Stimulated activated CD8-positive, alpha-beta memory T cell treated with anti-CD3 and anti-CD28 coated beads, Interleukin-7, amount 100 ng/mL, for 1 hour (primary cell): ENCODE measurements at places on chromosomes 3 and 15.

DNA sequence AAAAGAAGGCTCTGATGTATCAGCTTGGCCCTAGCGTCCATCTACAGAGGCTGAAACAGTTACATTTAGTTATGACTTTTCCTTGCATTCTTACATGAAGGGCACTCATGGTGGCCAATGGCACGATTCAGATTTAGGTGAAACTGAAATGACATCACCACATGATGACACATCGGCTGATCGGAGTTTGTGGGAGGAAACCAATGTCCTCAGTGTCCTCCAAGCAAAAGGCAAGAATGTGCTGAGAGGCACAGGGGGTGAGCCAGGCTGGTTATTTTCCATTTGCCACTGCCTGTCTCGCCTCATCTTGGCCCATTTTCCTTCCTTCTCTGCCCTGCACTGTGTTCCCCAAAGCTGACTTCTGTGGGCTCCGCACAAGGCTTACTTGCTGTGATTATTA, 34.4 kb downstream of the TARS3 start:
- no peak for DNase-seq

DNA sequence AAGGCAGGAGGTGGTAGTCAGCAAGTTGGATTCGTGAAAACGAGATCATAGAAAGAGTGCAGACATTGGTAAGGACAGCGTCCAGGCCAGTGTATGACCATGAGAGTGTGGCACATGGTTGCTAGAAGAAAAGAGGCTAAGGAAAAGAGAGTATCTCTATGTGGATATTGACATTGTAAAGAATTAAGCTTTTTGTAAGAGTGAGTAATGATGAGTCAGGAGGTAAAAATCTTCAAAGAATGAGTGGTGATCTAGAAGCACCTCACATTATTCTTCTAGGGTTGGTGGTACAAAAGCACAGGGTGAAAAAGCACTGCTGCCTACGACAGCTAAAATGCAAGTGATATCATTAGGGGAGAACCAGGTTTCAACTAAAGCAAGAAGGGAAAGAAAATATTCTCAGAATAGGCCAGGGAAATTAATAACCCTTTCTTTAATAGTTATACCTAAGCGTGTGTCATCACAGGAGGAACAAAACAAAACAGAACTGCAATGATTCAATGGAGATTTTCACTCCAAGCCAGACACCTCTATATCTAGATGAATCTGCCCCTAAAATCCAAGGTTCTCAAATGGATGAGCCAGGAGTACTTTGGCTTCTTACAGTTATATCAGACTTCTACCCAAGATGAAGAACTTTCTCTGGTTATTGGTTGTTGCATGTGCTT, 884.7 kb downstream of the NAALADL2 start:
- no peak for DNase-seq

GRCh38 chr3:141020143-141020830, 30.9 kb upstream of the SPSB4 start:
- no peak for DNase-seq

- DNase-seq = no peak
Measured at GRCh38 chr15:86163816-86164215, 84.1 kb downstream of the AGBL1 start.

- DNase-seq = no peak
Measured at GRCh38 chr15:38895326-38896255, 331.0 kb upstream of the RASGRP1 start.

DNA sequence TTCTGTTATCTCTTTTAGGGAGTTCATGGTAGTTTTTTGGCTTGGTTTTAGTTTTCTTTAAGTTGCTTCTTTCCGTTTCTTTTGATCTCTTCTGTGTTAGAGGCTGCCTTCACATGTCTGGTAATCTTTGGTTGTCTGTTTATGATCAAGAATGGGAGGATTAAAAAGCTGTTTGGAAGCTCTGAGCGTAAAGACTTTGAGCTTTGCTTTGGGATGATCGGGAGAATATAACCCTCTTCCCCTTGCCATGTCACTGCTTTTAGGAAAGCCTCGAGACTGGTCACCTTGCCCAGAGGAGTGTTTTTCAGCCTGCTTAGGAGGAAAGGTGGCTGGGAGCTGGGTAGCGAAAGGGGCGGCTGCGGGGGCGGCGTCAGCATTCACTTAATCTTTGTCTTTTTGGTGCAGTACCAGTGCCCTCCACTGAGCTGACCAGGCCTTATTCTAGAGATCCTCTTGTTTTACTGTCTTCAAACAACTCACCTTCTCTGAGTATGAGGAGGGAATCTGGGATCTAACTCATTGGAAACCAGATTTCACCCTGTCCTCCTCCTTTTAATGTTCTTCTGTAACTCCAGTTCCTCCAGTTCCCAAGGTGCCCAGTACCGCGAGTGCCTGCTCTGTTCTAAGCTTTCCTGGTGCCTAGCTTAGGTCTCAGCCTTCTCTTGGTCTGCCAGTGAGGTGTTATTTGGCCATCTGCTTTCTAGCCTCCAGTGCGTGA, 15.5 kb downstream of the TATDN2 start:
- DNase-seq = peak; percentile 23

DNA sequence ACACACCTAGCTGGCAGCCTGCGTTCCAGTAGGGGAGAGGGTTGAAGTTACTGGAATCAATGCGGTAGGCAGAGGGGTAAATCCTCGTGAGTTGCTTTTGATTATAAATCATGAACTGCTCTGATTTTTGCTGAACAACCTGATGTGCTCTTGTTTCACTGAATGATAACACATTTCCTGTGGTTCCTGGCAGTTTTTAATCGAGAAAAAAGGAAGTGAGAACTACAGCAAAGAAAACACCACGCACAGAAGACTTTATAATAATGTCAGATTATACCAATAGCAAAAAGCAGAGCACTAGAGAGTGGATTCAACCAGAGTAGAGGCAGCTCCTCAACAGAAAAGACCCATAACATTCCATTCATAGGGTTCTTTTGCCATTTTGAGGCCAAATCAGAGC, 200.8 kb upstream of the STRIT1 start:
- DNase-seq = no peak

DNA sequence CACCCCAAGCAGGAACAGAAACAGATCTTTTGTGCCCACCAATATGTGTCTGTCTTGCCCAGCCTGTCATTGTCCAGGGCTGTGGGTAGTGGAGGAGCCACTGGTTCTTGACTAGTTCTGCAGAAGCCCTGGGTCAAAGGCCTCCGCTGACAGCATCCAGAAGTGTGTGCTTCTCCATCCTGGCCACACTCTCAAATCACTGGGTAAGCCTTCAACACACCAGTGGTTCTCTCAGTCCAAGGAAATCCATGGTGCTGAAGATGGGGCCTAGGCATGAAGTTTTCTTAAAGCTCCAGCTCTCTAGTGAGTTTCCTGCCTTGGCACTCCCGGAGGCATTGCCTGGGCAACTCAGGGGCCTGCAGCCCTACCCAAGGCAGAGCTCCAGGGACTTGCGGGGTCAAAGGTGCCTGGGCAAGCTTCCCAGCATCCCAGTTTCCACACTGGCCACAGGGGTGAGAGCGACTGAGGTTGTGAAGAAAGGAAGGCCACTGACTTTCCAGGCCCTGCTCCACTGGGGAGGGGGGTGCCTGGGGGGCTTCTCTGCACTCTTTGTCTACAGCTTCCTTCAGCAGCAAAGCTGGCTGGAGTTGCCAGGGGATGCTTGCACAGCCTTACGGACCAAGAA, 37.9 kb upstream of the RPL32 start:
- DNase-seq = no peak

DNA sequence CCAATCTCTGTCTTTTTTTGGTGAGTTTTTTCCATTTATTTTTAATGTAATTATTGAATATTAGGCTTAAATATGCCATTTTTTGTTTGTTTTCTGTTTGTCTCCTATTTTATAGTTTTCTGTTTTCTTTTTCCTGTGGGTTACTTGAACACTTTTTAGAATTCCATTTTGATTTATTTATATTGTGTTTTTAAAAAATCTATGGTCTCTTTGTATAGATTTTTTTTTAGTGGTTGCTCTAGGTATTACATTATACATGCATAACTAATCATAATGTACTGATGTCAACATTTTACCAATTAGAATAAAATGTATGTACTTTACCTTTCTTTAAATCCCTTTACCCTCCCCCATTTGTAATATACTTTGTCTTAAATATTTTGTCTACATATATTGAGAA, 56.2 kb downstream of the RASA2 start:
- no peak for DNase-seq

DNA sequence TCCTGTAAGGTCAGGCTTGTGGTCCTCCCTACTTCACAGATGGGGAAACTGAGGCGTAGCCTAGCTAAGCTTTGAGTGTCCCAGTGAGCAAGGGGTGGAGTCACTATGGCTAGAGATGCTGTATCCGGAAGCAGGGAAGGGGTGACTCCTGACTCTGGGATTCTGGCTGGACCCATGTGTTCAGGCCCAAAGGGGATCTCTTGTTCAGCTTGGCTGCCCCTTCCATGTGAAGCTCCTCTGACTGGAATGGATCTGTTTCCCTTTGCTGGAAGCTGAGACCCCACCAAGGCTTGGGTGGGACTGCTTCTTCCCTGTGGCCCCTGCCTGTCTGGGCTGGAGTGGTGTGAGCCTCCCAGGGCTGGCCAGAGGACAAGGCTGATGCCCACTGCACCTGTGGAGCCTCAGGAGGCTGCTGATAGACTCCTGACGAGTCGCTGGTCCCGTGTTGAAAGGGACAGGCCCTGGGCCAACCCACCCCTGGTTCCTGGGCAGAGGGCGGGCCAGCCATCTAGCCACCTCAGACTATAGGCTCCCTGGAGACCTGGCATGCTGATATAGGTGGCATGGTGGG, 1.0 kb downstream of the MAPKAPK3 start:
- no peak for DNase-seq
